ENCODE measurements at places on chromosomes 16 and 17. TPM values are rescaled to one million over a fixed set of nuclear protein-coding genes. Genes with fewer than 3 reads are reported as not detected.

GRCh38 chr17:40348562-40349476 is 15.7 kb downstream of the GJD3 start:
- DNase-seq: no peak

DNA sequence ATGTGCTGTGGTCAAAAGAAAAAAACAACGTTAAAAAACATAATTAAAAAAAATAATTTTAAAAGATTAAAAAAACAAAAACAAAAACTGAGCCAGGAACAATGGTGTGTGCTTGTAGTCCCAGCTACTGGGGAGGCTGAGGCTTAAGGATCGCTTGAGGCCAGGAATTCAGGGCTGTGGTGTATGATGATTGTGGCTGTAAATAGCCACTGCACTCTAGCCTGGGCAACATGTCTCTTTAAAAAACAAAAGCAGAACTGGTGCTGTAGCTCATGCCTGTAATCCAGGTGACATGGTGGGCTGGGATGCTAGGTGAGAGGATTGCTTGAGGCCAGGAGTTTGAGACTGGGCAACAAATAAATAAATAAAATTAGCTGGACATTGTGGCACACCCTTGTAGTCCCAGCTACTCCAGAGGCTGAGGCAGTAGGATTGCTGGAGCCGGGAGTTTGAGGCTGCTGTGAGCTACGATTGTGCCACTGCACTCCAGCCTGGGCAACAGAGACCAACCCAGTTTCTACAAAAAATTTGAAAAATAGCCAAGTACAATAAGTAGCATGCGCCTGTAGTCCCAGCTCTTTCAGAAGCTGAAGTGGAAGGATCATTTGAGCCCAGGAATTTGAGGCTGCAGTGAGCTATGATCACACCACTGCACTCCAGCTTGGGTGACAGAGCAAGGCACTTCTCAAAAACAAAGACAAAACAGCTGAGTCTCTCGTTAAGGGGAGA is 43.6 kb downstream of the NFATC3 start:
- no peak for DNase-seq

The ORMDL3 gene
- polyA plus RNA-seq: 112 TPM

- no peak for DNase-seq
Measured at GRCh38 chr17:4959261-4959965, 8.2 kb downstream of the SPAG7 start.

GRCh38 chr16:84635702-84636101 is 12.6 kb upstream of the KLHL36 start:
- no peak for DNase-seq

DNA sequence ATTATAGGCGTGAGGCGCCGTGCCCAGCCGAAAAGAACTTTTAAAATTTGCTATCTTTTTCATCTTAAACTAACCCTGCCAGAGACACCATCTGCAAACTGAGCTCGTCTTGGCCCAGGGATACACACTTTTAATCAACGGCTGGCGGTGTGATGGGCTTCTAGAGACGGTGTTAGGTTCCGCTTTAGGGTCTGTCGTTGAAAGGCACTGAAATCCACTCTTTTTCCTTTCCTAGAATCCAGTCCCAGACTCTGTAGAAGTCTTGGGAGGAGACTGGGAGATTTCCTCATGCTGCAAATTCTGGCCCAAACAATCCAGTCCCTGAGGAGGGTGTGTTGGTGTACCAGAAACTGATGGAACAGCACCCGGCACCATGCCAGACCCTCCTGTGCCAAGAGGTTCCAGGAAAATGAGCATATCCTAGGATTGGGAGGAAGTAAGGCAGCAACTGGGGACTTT is 52.0 kb upstream of the TEX2 start:
- DNase-seq: no peak

Data from liver (tissue), 10 donors.